ENCODE measurements at places on chromosomes 16 and 17.

DNA sequence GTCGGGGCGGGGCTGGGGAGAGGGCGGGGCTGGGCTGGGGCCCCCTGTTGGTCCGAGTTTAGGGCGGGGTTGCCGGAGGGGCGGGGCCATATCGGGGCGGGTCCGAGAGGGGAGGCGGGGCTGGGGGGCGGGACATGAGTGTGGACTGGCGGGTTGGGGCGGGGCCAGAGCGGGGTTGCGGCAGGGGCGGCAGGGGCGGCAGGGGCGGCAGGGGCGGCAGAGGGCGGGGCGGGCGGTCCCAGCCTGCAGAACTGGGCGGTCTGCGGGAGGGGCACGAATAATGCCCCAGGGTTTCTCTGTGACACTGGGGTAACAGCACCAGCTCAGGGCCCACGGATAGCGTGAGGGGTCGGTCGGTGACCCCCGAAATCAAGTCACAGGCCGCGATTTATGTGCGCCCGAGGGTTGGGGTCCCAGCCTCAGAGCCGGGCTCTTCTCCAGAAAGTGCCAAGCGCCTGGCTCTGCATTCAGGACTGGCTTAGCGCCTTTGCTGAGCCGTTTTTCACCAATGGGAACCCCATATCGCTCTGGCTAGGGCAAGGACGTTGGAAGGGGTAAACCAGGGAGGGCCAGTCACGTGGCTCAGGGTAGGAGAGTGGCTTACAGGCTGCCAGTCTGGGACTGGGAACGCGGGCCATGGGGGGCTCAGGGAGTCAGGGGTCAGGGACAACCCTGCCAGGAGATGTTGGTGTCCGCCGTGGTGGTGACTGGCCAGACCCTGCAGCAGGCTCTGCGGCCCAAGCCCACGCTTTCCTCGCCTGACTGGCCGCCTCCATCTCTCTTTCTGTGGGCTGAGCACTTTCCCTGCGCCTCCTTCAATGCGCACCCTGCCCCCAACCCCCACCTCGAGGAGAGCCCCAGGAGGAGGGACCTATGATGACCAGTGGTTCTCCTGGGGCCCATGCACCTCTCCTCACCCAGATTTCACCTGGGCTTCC is 1.2 kb upstream of the METTL26 start:
- peak; percentile 6 for ATAC-seq

- no peak for ATAC-seq
These were observed 562.8 kb upstream of the ZFHX3 start for GRCh38 chr16:73610605-73611156.

DNA sequence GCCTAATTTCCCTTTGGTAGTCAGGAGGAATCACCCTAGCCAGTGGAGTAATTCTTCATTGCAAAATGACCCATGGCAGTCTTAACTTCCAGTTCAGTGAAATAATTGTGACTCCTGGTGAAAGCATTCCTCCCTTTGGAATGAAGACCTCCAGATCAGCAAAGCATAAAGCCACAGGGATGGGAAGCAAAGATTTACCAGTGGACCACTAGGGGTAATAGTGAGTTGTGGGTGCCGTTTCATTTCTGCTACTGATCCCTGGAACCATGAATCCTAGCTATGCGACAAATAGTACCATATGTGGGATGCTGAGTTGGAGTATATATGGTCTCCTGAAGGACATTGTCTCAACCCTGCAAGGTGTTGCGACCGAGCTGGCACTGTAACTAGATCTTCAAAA is 13.7 kb downstream of the DYNLL2 start:
- ATAC-seq: no peak

DNA sequence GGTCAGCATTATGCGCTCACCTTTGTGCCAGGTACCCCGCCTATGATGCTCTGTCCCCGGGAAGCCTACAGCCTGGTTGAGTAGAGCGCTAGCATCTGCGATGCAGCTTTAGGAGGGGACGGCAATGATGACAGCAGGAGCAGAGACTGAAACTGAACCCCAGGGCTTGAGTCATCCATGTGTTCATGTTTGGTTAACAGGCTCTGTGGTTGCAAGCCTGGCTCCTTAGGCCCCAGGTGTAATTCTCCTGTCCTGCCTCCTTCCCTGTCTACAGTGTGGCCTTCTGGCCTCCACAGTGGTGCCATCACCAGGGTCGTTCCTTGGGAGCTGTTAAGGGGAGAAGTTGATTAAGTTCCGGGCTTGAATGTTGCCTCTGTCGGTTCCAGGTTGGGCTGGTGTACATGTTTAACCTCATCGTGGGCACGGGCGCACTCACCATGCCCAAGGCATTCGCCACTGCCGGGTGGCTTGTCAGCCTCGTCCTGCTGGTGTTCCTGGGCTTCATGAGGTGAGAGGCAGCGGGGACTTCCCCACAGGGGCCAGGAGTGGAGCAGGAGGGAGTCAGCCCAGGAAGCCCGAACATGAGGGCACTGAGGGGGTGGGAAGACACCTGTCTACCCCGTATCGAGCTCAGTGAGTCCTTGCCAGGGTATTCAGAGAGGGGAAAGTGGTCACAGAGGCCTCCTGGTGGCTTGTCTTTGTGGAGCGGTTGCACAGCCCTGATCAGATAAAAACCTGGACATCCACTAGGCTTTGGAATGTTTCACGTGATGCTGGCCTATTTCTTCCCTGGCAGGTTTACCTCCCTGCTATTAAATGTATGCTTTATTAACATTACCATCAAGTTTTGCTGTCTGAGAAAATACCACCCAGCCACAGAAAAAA is 9.2 kb upstream of the NAT9 start:
- no peak for ATAC-seq

- ATAC-seq: no peak
These were observed 3.2 kb upstream of the PER1 start for GRCh38 chr17:8155231-8155995.

GRCh38 chr16:10938321-10938720 is 3.9 kb downstream of the DEXI start:
- no peak for ATAC-seq

DNA sequence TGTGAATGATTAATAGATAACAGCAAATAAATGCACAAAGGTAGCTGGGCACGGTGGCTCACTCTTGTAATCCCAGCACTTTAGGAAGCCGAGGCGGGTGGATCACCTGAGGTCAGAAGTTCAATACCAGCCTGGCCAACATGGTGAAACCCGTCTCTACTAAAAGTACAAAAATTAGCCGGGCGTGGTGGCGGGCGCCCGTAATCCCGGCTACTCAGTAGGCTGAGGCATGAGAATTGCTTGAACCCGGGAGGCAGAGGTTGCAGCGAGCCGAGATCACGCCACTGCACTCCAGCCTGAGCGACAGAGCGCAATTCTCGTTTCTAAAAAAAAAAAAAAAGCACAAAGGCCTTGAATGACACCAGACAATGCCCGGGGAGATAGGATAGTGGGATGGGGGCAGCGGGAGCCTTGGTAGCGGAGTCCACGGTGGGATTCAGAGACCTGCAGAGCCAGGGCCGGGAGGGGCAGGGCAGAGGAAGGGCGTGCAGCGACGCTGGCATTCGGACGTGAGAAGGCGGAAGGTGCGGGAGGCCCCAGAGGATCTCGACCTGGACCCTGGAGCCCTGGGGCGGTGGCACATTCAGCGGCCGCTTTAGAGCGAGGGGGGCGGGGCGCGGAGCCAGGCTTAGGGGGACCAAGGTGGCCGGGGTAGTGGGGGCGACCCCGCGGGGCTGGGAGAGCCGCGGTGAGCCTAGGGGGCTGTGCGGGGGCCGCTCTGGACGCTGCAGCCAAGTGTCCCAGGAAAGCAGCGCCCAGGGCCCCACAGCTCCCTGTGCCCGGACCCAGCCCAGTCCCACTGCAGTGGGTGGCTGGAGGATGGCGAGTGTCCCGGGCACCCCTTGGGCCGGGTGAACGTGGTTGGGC is 999 bp upstream of the FLYWCH2 start:
- peak; percentile 21 for ATAC-seq

DNA sequence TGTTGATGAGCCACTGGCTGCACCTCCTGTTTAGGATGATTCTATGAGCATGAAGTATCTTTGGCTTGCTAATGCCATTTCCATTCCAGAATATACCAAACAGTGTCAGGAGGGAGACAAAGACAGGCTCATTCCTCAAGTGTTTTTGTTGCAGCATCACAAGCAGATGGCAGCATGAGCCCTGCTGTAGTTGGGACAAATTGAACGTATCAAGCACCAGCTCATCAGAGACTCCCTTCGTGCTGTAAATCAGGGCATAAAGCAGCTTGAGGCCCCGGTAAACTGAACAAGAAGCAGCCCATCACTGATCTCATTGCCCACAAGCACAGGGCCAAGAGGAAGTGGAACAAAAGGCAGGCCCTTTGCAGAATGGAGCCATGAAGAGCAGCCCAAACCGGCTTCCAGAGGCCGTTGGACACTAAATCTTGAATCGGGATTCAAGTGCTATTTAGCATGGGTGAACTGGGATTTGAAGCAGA is 45.9 kb upstream of the HS3ST3A1 start:
- no peak for ATAC-seq

DNA sequence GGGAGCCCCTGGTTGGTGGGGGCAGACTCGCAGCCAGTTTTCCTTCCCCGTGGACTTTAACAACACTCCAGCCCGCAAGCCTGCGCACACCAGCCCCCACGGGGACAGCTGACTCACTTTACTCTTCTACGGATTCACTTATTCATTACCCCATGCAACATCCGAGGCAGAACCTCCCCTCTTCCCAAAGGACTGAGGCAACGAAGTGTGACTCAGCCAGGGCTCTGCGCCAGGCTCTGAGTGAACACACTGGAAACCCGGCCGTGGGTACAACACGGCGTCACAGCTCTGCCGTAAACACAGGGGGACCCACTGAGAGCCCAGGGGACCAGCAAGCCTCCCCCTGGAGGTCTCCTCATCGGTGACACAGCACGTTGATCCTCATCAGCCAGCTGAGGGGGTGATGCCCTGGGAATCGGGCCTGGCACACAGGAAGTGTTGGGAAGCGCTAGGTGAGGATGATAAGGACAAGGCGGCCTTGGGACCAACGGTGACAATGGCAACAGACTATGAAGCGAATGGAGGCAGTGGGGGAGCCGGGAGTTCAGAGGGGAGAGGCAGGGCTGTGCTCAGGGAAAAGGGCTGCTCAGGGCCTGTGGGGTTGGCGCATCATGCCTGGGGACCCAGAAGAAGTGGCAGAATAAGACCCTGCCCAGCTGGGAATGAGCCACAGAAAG is 14.6 kb downstream of the COTL1 start:
- peak; percentile 84 for ATAC-seq

DNA sequence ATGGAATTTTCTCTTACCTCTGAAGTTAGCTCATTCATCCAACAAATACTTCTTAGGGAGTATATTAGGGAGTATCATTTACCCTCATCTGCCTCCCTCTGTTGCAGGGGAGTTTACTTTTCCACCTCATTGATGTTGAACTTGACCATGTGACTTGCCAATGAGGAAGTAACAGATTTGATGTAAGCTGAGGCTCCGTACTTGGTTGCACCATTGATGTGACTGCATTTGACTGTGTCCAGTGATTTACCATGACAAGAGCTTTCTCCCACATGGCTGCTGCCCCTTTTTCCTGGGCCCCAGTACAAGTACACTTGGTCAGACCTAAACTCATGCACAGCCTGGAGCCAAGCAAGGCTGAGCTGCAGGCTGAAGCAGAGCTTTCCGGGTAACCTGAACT is 81.6 kb upstream of the HS3ST2 start:
- ATAC-seq: no peak

DNA sequence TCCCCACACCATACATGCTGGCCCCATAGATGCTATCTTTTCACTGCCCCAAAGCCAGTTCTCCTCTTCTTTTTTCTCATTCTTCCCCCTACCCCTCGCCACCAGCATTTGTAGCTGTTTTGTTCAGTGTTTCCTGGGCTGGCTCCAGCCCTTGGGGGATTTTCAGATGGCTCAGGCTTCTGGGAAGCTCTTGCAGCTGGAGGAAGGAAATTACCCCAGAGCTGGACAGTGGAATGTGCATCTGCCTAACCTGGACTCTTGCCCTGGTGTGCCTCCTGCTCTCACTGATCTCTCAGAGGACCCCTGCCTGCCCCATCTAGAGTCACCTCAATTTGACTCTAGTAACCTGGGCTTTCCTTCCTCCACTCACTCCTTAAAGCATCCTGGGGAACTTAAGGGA is 82.8 kb downstream of the MYH13 start:
- no peak for ATAC-seq

- no peak for ATAC-seq
These were observed 25.2 kb upstream of the PHB1 start for GRCh38 chr17:49439673-49440571.

DNA sequence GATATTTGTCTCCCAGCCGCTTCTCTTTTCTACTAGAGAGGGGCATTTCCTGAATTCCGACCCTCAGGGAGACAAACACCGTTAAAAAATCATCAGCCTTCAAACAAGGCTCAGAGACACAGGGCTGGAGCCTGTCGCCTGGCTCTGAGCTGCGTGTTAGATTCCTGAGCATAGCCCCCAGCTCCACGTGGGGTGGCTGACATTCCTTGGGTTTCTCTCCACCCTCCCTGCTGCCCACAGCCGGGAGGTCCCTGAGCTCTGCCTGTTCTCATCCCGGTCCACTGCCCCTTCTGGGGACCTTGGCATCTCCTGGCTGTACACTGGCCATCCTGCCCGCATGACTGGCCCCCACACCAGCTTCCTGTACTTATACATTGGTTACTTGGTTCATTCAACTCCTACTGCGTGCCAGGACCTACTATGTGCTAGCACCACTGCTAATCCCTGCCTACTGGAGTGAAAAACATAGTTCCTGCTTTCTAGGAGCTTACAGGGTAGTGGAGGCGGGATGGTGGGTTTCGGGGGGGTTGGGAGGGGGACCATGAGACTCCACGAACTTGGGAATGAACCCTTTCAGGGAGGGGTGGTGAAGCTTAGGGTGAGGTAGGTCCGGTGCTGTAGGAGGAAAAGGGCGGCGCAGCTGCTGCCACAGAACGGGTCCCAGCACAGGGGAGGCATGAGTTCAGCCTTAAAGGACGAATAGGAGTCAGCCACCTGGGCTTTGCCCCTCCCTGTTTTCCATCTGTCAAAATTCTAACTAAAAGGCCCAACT is 52.1 kb upstream of the TMEM132E start:
- ATAC-seq: no peak

- ATAC-seq: no peak
These were observed 219.2 kb downstream of the RBFOX3 start for GRCh38 chr17:79391376-79392233.

DNA sequence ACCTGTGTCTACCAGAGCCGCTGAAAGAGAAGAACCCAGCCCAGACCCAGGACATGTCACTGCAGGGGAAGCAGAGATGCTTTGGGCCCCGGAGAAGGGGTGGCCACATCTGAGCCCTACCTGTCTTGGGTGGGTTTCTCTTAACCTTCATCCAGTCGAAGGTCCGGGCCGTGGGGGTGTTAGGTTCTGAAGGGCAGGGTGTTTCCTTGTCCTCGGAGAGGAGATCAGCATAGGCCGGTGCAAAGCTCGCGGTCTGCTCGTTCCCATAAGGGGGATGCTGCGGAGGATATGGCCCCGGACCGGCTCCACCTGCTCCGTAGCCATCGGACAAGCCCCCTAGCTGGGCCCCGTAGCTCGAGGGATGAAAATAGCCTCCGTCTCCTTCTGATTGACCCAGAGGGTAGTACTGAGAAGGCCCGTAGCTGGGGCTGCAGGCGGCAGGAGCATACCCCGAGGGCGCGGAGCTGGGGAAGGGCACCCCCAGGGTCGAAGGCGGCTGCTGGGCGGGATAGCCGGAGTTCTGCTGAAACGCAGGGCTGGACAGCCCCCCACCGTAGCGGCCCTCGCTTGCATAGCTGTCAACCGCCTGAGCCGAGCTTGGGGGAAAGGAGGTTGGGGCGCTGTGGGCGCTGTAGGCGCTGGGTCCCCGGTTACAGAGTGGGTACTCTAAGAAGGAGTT is 464 bp downstream of the HOXB1 start:
- no peak for ATAC-seq
